Tibial nerve (tissue), 4 donors: ENCODE measurements at places on chromosomes 2 and 18.

- no peak overlapping the region for H3K4me3 ChIP-seq
- H3K27ac ChIP-seq: no peak overlapping the region
- H3K4me1 ChIP-seq: no peaks in the 10 kb centered on the region
- DNase-seq: no peak
- no peaks in the 10 kb centered on the region for H3K27me3 ChIP-seq
Observed at GRCh38 chr18:44388329-44388728, 292.4 kb upstream of the SETBP1 start.

DNA sequence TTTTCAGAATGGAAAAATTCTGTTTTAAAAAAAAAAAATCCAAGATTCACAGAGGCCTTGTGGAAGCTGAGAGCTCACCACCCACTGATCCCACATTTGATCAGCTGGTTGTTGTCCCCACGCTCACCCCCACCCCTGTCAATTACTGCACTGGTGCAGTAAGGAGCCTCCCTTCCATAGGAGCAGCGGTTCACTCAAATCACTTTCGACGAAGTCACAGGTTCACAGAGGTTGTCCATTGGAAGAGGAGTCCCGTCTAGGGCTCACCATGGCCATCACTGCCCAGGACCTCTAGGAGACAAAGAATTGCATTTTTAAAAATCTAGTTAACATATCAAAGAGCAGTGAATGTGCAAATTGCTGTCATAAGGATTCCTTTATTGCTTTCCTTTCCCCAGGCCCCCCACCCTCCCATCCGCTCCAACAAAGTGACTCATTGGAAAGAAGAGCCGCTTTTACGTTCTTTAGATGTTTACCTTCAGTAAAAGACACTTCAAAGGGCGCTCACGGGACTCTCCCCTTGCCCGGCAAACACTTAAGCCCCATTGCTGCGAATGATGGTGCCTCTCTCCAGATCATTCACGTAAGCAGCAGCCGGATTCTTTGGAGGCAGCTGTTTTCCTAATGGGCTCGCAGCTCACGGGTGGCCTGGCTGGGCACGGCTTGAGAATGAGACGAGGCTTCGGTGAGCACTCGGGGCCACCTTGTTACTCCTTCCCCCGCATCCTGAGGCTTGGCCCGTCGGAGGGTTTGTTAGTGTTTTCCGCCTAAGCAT lies 165.5 kb upstream of the SALL3 start:
- no peak for DNase-seq
- no peaks in the 10 kb centered on the region for H3K4me1 ChIP-seq
- H3K4me3 ChIP-seq: no peak overlapping the region

DNA sequence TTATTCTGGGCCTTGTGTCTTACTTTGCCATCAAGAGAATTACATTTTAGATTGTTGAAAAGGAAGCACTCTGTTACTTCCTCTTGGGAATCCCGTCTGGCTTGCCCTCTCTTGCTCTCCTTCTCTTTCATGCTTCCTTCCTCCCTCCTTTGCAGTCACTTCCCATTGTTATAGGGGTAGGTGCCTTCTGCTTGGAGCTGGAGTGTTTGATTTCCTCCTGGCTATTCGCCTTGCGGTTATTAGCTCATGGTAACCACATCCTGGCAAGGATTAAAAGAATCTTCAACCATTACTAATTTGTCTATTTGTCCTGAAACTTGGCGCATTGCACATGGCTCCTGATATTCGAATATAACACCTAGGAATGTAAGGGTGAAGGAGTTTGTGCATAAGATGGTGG lies 115.0 kb downstream of the CERS6 start:
- H3K36me3 ChIP-seq: no peaks in the 10 kb centered on the region
- no peak for DNase-seq
- no peak overlapping the region for H3K27ac ChIP-seq
- H3K4me1 ChIP-seq: peaks cover 24% of the 10 kb centered on the region

DNA sequence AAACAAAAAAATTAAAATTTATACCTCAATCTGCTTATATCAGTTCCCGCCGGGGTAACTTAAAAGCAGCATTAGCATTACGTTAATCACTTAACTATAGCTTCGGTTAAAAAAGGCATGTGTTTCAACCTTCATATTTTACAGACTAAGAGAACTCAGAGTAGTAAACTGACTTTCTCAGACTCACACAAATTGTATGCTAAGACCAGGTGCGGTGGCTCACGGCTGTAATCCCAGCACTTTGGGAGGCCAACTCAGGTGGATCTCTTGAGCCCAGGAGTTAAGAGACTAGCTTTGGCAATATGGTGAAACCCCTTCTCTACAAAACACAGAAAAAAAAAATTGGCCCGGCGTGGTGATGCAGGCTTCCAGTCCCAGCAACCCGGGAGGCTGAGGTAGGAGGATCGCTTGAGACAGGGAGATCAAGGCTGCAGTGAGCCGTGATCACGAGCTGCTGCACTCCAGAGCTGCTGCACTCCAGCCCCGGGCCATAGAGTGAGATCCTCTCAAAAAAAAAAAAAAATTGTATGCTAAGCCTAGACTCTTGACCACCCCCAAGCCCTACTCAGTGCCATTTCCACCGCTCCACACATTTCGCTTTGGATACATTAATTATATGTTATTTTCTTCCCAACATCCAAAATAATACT lies 2.4 kb downstream of the HNRNPLL start:
- no peak overlapping the region for H3K27ac ChIP-seq
- H3K4me3 ChIP-seq: peak overlapping the region; percentile 82
- H3K36me3 ChIP-seq: no peaks in the 10 kb centered on the region
- no peak for DNase-seq

DNA sequence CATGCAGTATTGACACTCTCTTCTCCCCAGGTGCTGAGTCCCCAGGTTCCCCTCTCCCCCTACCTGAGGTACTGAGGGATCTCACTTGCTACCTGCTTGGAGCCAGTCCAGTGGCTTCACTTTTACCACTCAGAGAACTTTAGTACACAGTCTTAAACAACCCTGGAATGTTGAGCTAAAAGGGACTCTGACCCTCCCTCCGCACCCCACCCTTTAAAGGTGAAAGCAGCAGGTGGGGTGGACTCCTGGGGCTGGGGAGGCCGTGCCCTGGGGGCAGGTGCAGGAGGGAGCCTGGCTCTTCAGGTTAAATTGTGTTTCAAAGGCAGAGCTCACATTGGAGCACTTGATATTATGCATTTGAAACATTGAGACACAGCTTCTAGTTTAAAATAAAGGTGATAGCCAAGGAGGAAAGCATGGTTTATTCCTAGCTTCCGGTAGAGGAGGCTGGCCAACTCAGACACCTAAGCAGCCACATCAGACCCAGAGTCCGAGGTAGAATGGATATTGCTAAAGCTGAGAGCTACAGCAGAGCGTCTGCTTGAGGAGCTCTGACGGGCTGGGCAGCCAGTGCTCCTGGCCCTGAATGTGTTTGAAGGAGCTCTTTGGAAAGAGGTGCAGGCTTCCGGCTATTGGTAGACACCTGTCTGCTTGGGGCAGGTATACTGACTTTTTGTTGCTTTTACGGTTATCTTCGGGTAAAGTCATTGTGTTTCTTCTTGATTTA lies 196.4 kb downstream of the AGAP1 start:
- no peak overlapping the region for H3K4me3 ChIP-seq
- peak overlapping the region; percentile 65 for H3K27ac ChIP-seq
- no peaks in the 10 kb centered on the region for H3K36me3 ChIP-seq
- no peaks in the 10 kb centered on the region for H3K27me3 ChIP-seq
- H3K4me1 ChIP-seq: peaks cover 8% of the 10 kb centered on the region

DNA sequence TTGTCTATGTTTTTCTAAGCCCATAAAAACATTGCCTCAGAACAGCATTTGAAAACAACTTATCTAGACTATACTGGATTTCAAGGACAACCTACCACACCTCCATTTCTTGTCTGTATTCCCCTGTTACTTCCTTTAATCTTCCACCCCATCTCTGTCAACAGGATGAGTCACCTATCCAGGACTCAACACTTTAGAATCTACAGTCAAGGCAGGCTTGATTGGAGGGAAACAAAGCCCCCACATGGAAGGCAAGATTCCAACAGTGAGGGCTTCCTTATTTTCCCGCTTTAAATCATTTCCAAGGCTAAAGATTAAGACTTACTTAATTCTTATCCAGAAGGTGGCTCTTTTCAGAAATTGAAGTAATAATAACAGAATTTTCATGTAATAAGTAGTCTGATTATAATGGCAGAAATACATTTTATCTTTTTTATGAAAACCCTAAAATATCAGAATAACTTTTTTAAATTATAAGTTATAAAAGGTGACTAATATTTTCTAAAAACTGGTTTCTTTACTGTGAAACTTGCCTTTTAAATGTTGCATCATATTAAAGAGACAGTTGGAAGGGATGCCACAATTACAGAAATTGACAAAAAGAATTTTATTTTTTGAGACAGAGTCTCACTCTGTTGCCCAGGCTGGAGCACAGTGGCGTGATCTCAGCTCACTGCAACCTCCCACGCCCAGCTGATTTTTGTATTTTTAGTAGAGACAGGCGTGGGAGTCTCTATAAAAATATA lies 138.7 kb upstream of the CCDC150 start:
- H3K27ac ChIP-seq: no peak overlapping the region
- no peaks in the 10 kb centered on the region for H3K27me3 ChIP-seq
- H3K36me3 ChIP-seq: no peaks in the 10 kb centered on the region
- DNase-seq: no peak

DNA sequence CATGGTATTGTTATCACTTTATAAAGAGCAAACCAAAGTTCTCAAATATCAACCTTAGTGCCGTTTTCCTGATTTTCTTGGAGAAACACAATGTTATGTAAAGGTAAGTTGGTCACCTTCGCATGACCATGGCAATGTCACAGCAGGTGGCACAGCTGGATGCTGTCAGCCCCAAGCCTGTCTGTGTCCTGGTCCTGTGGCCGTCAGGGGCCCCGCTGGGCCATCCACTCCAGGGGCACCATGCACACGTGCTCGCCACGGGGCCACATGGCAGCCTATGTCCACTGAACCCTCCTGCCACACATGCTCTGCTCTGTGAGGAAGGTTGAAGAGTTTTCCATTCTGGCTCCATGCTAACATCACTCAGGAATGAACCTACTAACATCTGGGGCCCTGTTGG lies 85.9 kb downstream of the EIPR1 start:
- DNase-seq: no peak
- H3K27me3 ChIP-seq: no peaks in the 10 kb centered on the region
- H3K36me3 ChIP-seq: no peaks in the 10 kb centered on the region
- H3K4me3 ChIP-seq: no peak overlapping the region
- H3K27ac ChIP-seq: no peak overlapping the region

- peaks cover 26% of the 10 kb centered on the region for H3K4me1 ChIP-seq
- H3K36me3 ChIP-seq: no peaks in the 10 kb centered on the region
Observed at GRCh38 chr2:109351164-109351756, 222.3 kb downstream of the SH3RF3 start.

DNA sequence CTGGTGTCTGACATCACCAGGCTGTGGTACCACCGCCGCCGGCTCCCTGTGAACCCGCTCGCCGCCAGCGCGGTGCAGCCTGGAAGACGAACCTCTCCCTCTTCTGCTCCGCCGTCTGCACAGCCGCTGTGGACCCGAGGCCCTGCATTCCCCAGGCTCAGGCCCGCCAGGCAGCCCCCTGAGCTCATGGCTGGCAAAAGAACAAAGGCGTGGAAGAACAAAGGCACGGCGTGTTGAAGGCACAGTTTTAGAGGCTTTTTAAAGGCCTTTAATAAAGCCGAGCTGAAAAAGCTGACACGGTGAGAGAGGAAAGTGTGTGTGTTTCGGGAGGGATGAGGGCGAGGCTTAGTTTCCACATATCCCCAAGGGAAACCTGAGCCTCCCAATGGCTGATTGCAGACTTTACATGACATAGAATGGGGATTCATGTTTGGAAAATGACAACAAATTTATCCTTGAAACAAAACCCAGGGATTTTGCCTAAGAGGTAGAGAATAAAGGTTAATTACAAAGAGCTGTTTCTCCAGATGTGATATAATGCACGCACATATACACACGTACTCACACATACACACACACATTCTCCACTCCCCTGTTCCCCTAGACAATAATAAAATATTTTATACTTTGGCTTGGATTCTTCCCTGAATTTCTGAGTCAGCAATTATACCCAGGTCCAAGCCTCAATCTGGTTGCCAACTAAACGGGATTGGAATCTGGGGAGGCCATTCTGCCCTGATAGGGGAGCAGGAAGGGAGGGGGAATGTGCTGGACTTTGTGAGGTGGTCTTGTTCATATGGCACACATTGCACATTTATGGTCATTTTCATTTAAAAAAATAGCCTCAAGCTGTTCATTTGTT lies 39.7 kb downstream of the RFX8 start:
- no peaks in the 10 kb centered on the region for H3K36me3 ChIP-seq
- no peak overlapping the region for H3K4me3 ChIP-seq
- H3K27me3 ChIP-seq: no peaks in the 10 kb centered on the region
- H3K4me1 ChIP-seq: no peaks in the 10 kb centered on the region
- DNase-seq: no peak
- H3K27ac ChIP-seq: no peak overlapping the region

DNA sequence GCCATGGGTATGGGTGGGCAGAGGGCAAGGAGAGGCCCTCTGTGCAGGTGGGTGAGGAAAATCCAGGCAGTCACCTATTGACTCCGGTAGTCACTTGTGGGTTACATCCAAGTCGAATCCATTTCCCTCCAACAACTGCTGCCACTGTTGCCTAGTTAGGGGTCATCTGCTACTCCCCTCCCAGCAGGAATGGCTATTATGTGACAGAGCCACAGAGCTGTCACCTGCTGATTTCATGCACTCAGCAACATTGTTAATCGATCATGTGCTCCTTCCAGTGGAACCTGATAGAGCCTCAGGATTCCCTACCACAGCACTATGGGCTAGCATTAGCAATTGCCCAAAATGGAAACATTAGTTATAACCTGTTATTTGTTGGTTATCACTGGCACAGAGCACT lies 31.4 kb downstream of the POLR1A start:
- no peaks in the 10 kb centered on the region for H3K36me3 ChIP-seq
- H3K4me3 ChIP-seq: no peak overlapping the region
- no peak for DNase-seq
- H3K4me1 ChIP-seq: peaks cover 13% of the 10 kb centered on the region
